ENCODE measurements at places on chromosomes 16 and 17. TPM values are rescaled to one million over a fixed set of nuclear protein-coding genes. Genes with fewer than 3 reads are reported as not detected.

The ALOX15 gene
- not detected for total RNA-seq

The NEUROD2 gene
- not detected for total RNA-seq

The CACNG5 gene
- not detected for total RNA-seq

The PRKCB gene
- under 0.01 TPM for total RNA-seq

The VPS9D1 gene
- total RNA-seq: 13.3 TPM

The CDH3 gene
- 0.36 TPM for total RNA-seq

The PRRT2 gene
- total RNA-seq: 4.1 TPM

The RHBDL3 gene
- under 0.01 TPM for total RNA-seq

The SYNGR3 gene
- total RNA-seq: under 0.01 TPM

The TBC1D3D gene
- not detected for total RNA-seq

The ASB16 gene
- total RNA-seq: not detected

The KCNJ18 gene
- total RNA-seq: not detected

The CD68 gene
- 55.7 TPM for total RNA-seq

The KRTAP4-9 gene
- not detected for total RNA-seq

The PPP1R1B gene
- not detected for total RNA-seq

The NXN gene
- 68.8 TPM for total RNA-seq

The AURKB gene
- total RNA-seq: 3.6 TPM

The CCL22 gene
- total RNA-seq: not detected

The SUPT4H1 gene
- 49.9 TPM for total RNA-seq

The TOM1L1 gene
- 40.2 TPM for total RNA-seq

The SULT1A1 gene
- 1.8 TPM for total RNA-seq

The HSPB9 gene
- not detected for total RNA-seq

The RBFOX1 gene
- not detected for total RNA-seq

The YBX2 gene
- under 0.01 TPM for total RNA-seq

The C16orf46 gene
- 2.2 TPM for total RNA-seq

Data from osteoblast (primary cell).